Activated CD4-positive, alpha-beta T cell treated with anti-CD3 and anti-CD28 coated beads for 4 hours (primary cell): ENCODE measurements at places on chromosomes 5 and 9.

DNA sequence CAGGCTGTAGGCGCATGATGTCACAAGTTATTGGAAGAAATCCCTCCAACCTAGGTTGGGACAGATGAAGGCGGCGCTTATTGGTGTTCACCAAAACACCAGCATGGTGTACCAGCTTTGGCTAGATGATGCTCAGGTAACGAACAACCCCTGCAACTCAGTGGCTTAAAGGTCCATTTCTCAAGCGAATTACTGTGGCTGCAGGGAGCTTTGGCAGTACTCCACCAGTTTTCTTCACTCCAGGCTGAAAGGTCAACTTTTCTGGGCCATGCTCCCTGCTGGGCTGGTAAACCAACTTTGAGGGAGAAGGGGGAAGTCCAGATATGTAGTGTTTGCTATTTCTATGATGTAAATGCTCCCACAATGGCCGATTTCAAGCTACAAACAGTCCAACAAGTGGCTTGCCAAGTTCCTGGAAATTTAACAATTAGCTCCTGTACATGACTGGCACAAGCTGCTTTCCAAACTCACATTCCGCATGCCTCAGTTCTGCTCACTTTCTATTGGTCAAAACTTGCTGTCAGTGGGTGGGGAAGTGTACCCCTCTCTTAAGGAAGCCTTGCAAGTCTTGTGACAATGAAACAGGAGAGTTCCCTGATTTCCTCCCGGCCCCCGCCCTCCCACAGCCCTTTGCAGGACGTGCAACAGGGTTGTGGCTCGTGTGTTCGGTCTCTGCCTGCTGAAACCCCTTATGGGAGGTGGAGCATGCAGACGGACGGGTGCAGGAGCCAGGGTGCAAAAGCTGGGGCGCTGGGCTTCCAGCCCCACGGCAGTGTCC, 588 bp upstream of the ZBED3 start:
- no peak for DNase-seq

DNA sequence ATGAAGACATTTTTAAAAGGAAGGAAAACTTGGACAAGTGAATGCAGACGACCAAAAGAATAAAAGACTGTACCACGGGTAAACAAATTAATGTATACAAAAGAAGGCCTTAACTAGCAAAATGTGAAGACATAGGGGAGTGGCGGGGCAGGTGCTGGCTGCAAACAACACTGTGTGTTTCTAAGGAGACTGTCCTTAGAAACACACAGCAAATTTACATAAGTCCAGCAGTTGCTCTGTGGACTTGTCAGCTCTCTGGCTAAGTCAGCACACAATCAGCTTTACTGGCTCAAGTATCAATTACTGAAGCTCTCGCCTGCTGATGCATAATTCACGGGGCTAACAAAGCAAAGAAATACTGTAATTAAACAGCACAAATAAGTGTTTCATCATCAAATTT, 24.8 kb downstream of the PTBP3 start:
- DNase-seq, result no peak

GRCh38 chr5:42349163-42349562, 74.1 kb upstream of the GHR start:
- no peak for DNase-seq

DNA sequence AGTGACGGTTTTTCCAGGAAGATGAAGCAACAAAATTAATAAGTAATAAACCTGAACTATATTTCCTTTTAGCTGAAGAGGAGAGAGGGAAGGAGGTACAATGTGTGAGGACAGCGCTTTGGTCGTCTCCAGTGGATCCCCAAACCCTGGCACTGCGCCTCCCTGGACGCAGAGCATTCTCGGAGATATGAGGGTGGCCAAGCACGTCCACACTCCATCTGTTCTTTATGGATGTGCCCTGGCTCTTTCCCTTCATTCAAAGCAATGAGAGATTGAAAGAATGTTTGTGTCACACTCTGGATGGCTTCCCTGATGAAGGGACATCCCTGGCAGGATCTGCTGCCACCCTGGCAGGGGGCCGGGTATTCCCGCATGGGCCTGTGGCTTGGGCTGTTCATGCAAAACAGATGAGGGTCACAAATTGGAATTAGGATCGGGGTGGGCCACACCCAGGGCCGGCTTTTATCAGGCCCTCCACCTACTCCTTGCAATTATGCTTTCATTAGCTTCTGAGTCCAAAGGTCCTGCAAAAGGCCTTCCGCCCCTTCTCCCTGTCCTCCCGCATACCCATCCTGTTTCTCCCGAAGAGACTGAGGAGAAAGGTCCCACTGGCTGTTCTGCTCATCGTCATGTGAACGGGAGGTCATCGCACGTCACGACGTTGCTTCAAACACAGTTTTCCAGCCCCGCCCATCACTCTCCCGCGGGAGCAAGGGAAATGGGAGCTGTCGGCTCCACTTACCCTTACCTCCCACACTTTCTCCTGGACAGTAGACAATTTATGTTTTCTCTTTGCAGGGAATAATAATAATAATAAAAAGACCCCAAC, 286.1 kb upstream of the IRX4 start:
- DNase-seq, result no peak

GRCh38 chr5:15957124-15957523, 222.5 kb downstream of the MARCHF11 start:
- no peak for DNase-seq

GRCh38 chr9:133874060-133874657, 118.0 kb downstream of the VAV2 start:
- DNase-seq, result no peak

- no peak for DNase-seq
Measured at GRCh38 chr5:6365142-6365976, 13.0 kb downstream of the MED10 start.

GRCh38 chr9:4755026-4755609, 14.1 kb upstream of the AK3 start:
- no peak for DNase-seq

DNA sequence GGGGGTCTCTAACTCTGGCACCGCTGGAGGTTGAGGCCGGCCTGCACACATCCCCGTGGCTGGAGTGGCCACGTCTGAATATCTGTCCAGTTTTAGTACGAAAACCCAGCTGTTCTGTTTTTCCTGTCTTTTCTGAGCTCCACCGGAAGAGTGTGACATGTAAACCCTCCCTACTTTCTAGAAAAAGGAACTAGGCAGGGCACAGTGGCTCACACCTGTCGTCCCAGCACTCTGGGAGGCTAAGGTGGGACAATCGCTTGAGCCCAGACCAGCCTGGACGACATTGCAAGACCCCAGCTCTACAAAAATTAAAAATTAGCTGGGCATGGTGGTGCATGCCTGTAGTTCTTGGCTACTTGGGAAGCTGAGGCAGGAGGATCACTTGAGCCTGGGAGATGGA, 8.2 kb upstream of the PHYKPL start:
- DNase-seq, result no peak

GRCh38 chr5:43230707-43231106, 38.7 kb downstream of the NIM1K start:
- DNase-seq, result no peak

- no peak for DNase-seq
Measured at GRCh38 chr9:32454280-32454679, 69.8 kb downstream of the ACO1 start.

DNA sequence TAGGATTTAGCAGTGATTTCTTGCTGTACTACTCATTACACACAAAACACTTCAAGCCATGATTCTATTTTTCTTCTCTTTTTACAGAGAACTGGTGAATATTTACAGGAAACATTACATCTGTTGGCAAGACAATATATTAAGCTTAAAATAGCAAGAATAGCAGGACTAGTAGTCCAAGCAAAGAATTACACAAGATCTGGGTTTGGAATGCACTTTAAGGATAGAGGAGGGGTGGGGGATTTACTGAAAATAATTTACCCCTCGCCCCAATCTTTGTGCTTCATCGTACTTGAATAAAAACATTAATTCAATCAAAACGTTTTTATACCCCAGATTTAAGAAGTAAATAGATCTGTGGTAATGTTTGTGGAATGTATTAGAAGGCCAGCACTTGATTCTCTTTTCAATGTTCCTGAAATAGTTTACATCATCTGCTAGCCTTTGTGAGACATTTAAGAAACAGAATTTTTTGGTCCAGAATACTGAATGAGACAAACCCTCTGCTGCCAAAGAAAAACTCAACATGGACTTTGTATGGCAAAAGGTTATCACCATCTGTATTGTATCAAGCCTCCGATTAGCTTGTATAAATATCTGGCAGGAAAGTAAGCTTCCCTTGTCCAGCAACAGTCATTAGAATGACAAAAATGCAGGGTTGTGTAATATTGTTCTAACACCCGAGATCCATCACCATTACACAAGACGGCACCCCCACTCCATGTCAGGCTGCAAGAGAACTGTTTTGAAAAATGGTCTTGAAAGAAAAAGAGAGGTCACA, 23.8 kb downstream of the SVEP1 start:
- DNase-seq, result no peak

GRCh38 chr9:15524845-15525455, 14.2 kb upstream of the PSIP1 start:
- DNase-seq, result no peak

GRCh38 chr5:139822553-139823425, 27.2 kb downstream of the PSD2 start:
- DNase-seq, result no peak

- peak; percentile 9 for DNase-seq
Measured at GRCh38 chr5:157820593-157821252, 38.2 kb downstream of the CLINT1 start.

DNA sequence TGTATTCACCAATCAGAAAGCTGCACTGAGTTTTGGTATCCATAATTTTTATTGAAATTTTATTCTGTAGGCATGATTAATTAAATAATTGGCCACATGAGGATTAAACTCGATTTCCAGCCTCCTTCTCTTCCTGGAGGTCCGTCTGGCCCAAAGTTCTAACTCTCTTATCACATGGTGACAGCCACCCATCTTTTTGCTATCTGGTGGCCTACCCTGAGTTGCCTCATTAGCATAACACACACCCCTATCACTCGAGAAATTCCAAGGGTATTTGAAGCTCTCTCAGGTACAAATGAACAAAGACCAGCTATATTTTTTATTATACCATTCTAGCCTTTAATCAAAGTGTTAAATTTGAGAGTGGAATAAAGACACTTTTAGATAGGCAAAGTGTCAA, 57.7 kb downstream of the APC start:
- DNase-seq, result no peak

DNA sequence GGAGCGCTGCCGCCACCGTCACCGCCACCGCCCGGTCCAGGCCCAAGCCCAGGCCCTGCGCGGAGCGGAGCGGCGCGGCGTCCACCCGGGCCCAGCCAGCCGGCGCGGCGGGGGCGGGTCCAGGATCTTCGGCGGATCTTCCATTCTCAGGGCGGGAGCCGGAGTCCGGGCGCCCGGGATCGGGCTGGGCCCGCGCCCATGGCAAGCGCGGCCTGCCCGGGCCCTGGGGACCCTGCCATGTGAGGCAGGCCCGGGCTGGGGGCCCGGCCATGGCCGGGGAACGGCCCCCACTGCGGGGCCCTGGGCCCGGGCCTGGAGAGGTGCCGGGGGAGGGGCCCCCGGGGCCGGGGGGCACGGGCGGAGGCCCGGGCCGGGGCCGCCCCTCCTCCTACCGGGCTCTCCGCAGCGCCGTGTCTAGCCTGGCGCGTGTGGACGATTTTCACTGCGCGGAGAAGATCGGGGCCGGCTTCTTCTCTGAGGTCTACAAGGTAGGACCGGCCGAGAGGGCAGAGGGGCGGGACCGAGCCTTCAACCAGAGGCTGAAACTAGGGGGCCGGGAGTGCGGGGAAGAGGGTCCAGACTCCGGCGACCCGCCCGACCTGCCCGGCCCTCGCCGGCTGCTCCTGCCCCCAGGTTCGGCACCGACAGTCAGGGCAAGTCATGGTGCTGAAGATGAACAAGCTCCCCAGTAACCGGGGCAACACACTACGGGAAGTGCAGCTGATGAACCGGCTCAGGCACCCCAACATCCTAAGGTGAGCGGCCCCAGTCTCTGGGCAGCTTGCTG, 482 bp downstream of the TESK1 start:
- DNase-seq, result peak; percentile 34

DNA sequence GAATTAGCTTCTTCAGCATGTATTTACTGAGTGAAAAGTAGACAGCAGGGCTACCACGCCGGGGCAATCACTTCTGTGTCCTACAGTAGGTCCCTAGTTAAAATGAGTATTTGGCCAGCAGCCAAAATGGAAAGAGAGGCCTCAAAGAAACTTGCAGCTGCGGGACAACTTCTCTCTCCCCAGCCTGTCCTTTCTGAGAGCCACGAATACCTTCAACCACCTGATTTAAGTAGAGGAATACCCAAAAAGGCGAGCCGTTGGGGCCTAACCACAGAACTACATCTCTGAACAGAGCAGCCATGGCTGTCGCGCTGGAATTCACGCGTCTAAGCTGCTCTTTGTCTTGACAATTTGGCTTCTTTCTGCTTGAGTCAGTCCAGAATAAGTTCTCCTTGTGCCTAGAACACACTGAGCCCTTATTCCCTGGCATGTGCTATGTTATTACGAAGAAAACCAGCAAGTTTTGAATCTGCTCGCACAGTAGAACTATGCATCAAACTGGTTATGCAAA, 43.8 kb upstream of the GOLPH3 start:
- DNase-seq, result no peak

DNA sequence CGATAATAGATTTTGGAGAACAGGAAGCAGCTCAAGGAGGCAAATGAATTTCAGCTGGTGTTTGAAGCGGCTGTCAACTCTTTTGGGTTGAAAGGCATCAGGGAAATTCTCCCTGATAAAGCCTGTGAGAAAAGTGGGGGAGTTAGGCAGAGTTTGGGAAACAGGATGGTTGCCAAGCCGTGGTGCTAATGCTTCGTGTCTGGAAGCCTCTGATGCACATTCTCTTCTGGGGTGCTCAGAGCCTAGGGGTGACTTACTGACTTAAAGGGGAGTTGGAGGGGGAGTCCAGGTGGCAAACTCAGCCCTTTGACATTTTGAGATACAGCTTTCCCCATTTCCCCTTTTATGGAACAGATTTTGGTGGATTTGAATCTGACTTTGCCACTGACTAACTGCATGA, 202.5 kb upstream of the CLINT1 start:
- no peak for DNase-seq

DNA sequence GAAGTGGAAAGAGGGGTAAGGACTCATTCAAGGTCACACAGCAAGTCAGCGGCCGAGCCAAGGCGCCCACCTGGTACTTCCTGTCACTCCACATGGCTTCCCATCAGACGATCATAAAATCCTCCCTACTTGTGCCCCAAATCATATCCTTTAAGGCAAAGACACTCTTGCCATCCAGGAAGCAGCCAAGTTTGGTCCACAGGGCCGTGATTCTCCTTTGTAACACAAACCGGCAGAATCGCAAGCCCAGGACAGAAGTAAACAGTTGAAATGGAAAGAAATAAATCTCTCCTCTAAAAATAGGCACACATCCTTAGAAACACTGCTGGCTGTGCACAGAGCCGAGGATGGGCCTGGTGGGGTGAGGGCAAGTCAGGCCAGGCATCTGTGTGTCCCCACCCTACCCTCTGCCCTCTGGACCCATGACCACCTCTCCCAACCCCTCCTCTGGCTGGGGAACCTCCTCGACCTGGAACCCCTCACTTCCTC, 30.5 kb downstream of the TMOD1 start:
- no peak for DNase-seq

DNA sequence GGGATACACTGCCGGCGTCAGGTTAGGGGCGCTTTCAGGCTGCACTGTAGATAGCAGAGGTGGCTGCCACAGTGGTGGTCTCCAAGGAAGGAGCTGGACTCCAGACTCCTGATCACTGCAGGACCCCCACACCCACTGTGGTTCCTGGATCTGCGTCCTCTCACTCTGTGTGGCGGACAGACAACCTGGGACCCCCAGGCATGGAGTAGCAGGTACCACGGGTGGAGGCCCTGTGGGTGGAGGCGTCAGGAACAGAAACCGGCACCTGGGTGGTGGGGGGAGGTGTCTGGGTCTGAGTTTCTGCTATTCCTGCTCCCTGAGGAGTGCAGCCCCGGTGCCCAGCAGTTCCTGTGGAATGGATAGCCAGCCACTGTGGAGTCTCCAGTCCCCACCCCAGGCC, 75.1 kb upstream of the PCAT7 start:
- no peak for DNase-seq
